RPMI8226 (cell line): ENCODE measurements at places on chromosomes 12 and 14.

GRCh38 chr14:99164712-99165111 is 107.3 kb downstream of the BCL11B start:
- no peak for DNase-seq

DNA sequence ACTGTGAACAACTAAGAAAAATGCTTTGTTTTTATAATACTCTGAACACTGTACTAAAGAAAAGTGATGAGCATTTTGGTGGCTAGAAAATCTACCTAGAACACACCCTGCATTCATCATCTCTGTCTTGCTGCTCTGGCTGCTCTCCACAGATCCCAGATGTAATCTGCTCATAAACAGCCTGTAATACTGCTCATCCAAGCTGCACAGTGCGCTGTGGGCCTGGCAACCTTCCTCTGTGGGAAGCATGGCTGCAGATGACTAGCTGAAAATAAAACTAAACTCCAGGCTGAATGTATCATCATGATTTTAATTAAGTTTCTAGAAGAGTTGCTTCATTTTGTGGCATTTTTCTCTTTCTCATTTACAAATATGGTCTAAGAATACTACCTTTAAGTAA is 200.7 kb downstream of the SLC2A13 start:
- DNase-seq = no peak

DNA sequence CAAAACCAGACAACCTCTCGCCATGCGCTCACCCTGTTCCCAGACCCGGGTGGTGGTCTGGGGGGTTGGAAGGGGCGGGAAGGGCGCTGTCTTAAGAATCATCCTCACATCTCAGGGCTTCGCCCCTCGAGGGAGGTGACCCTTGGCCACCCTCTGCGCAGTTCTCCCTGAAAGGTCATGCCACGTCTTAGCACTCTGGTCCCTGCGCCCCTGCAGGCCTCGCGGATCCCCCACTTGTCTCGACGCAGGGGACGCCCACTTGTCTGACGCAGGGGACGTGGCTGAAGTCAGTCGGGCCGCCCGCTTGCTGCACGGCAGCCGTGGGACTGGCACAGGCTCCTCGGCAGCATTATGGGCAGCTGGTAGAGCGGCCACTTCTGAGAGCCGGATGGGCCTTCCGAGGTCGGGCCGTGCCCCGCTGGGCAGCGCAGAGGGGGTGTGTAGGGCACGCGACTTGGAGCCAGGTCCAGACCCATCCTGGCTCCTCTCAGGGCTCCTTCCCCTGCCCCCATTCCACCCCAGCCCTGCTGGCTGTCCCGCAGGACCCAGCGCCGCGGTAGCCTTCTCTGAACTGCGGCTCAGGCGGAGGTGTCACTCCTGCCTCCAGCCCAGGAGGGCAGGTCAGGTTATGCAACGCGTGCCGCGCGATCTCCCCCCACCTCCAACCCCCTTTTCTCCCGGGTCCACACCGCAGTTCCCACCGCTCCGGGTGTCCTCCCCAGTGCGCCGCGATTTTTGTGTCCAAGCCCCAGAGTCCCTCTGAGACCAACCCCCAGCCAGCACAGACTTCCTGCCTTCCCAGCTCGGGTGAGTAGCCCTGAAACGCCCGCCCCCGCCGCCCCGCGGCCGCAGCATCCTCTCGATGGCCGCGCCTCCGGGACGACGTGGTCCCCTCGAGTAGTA is 40.9 kb upstream of the CAPRIN2 start:
- DNase-seq = peak; percentile 31

GRCh38 chr12:32490801-32491200 is 91.4 kb downstream of the FGD4 start:
- DNase-seq = no peak

DNA sequence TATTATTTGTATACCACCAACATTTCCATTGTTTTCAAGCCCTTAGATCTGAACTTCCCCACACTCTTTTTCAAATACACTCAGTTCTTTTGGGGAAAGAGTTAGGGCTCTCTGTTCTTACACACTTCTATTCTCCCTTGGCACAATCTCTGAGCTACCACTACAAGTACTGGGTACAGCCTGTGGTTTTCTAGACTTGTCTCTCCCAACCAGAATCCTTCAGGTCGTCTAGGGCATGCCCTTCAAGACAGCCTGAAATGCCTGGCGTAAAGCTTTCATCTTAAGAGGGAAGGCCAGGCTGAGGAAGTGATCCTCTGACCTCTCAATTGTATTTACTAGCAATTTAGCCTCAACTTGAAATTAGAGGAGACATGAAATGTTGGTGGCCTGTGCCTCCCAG is 1442.0 kb downstream of the AACS start:
- no peak for DNase-seq

- DNase-seq = no peak
These were observed 318.4 kb downstream of the SLC6A15 start for GRCh38 chr12:84594157-84594556.
